ENCODE measurements at places on chromosomes 11 and 22.

GRCh38 chr11:67617243-67617953 is 10.7 kb downstream of the NDUFV1 start:
- no peak for DNase-seq

DNA sequence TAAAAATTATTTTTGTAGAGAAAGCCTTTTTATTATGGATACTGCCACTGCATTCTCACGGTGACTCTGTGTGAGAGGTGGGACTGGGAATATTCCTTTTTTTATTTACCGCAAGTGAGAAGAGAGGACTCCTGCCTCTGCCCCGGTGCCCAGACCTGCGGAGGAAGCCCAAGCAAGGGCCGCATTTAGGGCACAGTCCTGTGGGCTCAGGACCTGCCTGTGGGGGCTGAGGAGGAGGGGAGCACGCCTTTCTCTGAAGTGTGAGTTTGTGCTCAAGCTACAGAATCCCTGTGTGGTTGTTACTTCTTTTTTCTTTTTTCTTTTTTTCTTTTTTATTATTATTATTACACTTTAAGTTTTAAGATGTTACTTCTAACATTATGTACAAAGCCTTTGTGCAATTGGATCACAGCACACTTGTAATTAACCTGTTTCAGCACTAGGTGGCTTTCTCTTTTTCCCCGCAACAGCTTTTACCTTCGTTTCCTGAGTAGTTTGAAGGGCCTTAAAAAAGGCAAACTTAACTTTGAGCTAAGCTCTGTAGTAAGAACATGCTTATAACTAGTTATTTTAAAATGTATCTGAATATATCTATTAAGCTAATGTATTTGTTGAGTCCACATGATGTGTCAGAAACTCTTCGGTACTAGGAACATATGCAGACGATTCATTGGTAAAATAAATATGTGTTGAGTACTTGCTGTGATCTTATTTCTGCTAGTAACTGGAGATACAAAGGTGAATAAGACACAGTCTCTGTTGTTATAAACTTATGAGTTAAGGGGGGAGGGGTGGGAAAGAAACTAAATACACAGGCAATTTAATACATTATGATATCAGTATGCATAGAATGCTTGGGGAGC is 18.3 kb downstream of the AMOTL1 start:
- DNase-seq: no peak

DNA sequence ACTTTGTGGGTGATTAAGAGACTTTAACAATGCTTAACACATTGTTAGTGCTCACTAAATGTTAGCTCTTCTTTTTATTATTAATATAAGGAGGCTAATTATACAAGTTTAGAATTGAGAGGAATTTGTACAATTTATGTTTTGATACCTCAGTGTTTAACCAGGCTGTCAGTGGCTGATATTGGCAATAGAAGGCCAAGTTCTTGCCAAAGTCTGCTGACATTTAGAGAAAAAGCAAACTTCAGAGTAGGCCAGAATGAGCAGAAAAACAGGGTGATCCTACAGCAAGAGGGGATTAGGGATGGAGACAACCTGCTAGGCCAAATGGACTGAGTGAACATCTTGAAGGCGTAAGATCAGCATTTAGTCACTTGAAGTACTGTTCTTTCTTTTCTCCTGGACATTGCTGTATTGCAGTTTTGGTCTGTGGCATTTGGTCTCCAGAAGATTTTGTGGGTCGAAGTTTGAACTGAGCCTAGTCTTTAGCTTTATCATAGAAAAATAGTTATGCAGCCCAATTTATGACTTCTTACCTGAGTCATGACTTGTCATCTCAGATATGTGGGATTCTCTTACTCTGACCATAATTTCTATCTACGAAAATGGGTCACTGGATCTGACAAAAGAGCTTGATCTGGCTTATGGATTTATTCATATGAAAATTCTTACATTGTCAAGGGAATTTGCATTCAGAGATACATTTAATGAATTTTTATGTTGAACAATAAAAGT is 9.0 kb downstream of the TRIM44 start:
- no peak for DNase-seq

DNA sequence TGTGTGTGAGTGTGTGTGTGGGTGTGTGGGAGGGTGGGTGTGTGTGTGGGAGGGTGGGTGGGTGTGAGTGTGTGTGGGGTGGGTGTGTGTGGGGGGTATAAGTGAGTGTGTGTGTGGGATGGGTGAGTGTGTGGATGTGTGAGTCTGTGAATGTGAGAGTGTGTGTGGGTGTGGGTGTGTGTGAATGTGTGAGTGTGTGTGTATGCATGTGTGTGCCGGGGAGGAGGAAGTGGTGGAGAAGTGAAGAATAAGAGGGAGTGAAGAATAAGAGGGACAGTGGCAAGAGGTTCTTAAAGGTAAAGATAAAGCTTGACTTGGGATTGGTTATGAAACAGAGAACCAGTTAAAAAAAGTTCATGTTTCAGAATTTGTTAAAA is 54.0 kb downstream of the PRR5L start:
- no peak for DNase-seq

GRCh38 chr11:129533395-129533794 is 157.7 kb downstream of the BARX2 start:
- no peak for DNase-seq

GRCh38 chr11:76918941-76919386 is 58.2 kb downstream of the ACER3 start:
- DNase-seq: no peak

DNA sequence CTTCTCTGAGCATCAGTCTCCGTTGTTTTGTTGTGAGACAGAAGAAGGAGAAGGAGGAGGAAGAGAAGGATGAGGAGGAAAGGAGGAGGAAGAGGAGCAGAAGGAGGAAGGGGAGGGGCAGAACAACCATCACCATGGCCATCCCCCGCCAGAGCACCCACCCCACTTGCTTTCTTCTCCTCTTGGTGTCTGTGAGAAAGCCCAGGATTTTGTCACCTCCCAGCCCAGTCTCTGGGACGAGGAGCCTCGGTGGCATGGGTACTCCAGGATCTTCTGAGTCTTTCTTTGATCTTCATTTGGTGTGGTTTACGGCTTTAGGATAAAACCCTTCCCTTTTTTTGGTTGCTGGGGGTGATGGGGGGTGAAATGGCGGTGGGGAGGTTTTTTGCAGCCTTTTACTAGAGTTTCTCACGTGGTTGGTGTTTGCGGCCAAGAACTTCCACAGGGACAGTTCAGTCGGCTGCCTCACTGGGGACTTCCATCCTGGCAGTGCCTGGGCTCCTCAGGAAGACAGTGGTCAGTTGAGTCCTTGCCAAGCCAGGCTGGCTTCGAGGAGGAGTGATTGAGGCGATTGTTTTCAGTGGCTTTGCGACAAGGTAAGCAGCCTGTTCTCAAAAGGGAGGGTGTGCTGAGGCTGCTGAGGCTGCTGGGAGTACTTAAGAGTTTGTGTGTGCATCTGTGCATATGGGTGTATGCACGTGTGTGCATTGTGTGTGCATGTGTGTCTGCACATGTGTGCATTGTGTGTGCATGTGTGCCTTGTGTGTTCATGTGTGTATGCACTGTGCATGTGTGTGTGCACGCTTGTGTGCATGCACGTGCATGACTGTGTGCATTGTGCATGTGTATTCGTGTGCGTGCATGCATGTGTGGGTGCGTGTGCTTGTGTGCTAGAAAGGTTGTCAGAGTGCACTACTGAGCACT is 567.5 kb downstream of the TBC1D22A start:
- DNase-seq: no peak

GRCh38 chr22:46050451-46050845 is 73.5 kb upstream of the WNT7B start:
- DNase-seq: no peak

- DNase-seq: no peak
Measured at GRCh38 chr22:20205964-20206708, 55.3 kb upstream of the CCDC188 start.

DNA sequence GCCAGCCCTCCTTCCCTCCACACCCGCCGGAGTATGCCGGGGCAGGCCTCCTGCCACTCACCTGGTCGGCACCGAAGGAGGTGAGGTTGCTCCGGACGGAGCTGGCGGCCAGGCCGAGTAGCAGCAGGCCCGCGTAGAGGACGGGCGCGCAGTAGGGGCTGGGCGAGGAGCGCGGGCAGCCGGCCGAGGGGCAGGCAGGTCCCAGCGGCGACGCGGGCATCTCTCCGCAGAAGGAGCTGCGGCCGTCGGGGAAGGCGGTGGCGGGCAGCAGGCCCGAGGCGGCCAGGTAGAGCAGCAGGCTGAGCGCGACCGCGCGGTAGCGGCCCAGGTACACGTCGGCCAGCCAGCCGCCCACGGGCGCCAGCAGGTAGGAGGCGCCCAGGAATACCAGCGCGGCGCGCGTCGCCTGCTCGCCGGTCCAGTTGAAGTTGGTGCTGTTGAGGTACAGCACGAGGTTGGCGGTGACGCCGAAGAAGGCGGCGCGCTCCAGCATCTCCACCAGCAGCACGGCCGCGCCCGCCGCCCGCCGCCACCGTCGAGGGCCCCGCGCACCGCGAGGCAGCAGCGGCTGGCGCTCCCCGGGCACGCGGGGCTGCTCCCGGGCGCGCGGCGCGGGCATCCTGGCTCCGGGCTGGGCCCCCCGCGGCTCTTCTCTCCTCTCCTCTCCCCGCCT is 907 bp downstream of the SLC15A3 start:
- no peak for DNase-seq

DNA sequence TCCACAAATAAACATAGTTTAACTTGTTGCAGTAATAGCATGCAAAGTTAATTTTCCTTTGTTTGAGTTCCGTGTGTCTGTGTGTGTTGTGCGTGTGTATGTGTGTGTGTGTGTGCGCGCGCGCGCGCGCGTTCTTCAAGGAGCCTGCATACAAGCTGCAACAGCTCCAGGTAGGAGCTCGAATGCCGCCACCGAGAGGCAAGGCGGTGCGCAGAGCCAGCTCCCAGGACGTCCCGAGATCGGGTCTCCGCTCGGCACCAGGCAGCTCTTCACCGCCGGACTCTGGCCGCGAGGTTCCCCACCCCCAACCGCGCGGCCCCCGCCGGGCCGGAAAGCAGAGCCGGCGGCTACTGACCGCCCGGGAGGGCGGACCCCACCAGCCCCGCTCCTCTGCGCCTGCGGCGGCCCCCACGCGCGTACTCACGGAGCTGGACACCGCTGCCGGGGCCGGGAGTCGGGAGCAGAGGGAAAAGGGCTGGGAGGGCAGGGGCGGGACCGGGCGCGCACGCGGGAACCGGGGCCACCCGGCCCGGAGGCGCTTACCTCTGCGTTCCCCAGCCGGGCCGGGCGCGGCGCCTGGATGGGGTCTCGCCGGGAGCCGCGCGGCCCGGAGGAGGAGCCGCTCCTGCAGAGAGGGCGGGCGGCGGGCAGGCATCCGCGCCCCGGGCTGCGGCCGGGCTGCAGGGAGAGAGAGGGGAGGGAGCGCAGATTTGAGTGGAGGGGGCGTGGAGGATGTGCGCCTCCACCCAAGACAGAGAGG is 40.4 kb upstream of the AKIP1 start:
- peak; percentile 41 for DNase-seq

- DNase-seq: no peak
Measured at GRCh38 chr22:36155702-36156101, 4.9 kb downstream of the APOL3 start.

DNA sequence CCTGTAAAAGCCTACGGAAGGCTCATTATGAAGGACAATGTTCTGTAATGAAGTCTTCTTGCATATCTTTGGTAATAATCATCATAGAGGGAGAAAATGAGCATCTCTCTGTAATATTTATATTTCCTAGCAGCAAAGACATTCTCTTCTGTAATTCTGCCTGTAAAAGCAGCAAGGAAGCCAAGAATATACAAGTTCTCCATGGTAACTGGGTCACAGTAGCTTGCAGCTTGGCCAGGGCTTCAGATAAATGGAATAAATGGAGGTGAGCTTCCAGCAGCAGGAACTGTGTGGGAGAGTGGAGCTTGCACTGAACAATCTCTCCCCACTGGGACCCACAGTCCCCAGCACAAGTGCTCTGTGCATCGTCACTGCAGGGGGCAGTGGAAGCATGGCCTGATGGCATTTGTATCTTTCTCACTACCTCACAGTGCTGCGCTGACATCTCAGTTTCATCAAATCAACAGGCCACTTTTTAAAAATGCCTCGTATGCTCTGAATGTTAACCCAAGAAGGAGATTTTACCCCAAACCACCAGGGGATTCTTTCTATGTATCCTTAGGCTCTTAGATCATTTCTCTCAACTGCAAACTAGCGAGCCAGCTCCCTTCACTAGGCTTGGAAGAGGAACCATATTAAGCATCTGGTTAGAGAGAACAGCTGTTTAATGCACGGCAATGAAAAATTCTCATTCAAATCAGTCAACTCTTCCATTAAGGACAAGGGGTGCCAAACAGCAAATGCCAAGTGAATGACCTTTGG is 1059.7 kb downstream of the OPCML start:
- no peak for DNase-seq

DNA sequence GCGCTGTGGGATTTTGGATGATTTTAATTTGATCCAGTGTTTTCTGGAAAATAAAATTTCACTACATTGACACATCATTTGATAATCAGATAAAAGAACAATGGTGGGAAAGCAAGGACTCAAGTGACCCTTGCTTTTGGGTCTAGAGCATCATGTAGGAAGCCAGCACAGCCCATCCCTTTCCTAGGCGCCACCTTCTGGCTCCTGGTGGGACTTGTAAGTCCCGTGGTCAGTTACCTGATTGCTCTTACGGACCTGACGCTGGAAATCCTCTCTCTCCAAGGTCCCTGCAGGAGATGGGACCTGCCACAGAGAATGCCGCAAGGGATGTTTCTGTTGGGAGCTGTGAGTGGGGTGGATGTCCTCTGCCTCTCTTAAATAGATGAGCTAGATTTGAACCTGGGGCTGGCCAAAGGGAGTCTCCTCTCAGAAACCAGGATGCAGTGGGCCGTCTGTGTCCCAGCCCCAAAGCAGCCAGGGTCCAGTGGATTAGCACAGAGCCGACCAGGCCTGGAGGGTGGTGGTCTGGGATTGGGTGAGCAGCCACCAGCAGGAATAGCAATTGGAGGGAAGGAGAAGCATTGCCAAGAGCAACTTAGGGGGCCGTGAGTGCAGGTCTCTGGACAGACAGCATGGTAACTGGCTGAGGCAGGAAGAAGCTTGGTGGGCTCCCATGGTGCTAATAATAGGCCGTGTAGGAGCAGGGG is 21.7 kb downstream of the TIMP3 start:
- DNase-seq: no peak

DNA sequence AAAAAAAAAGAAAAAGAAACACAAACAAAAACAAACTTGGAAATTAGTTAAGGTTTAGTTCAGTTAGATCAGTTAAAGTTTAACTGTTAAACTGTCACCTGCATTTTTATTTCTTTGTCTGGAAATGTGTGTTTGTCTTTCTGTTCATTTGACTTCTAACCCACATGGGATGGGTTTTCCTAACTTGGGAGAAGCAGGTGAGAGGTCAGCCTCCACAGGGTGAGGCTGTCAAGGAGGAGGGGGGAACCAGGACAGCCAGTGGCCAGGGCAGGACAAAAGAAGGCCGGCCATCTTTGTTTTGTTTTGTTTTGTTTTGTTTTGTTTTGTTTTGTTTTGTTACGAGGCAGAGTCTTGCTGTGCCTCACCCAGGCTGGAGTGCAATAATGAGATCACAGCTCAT is 13.4 kb upstream of the GCAT start:
- DNase-seq: no peak

DNA sequence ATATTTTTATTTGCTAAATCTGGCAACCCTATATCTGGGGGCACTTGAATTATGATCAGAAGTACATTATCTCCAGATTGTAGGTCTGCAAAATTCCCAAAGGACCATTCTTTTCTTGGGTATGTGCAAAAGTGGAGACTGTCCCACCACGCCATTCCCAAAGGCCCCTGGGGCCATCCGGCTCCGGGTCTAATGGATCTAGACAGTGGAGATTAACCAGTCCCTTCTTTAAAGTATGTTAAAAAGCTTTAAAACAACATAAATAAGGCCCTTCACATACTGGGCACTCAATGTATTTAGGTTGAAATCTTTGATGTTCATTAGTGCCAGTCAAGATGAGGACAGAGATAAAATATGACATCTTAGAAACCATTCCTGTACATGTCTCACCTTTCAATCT is 124.1 kb downstream of the MAML2 start:
- DNase-seq: no peak

All from liver (tissue), 10 donors.